ENCODE measurements at places on chromosomes 1 and 21.

DNA sequence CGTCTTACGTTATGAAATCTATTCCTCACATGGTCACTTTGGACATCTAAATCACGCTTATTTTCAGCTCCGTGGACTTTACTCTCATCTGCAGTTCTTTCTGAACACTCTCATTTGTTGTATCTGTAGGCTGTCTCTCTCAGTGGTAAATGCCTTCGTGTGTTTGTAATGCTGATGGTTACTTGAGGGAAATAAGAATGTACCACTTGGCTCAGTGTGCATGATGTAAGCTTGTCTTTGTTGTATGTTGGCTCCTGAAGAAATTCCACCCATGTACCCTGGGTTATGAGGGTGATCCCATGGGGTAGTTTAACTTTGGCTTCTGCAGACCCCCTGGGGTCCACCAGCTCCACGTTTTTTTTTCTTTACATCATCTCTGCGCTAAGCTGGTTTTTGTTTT, 378.4 kb downstream of the SETD4 start:
- DNase-seq = no peak

GRCh38 chr1:151832318-151832980, 847 bp upstream of the RORC start:
- no peak for DNase-seq

DNA sequence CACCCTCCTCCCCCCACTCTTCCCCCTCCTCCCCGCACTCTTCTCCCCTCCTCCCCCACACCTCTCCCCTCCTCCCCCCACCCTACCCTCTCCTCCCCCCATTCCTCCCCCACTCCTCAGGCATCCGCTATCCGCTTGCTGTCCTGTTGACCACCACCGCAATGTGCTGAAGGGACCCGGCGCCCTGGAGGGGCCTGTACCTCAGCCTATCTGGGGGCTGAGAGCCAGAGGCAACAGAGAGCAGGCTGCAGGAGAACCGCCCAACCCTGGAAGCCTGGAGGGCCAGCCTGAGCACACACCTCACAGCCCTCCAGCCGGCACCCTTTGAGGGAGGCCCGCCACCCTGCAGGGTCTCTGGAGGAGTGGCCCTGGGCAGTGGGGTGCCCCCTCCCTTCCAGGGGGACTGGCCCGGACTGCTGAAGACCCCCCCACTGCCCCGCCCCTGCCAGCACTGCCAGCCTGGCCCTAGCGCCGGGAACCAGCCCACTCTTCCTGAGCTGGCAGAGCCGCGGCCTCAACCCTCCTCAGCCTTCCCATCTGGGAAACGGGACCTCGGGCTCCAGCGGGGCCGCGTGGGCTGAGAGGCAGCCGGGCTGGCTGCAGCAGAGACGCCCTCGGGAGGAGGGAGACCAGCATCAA, 1.2 kb downstream of the C1QTNF12 start:
- DNase-seq = no peak

- DNase-seq = no peak
Measured at GRCh38 chr1:168687816-168688215, 41.2 kb downstream of the DPT start.

- no peak for DNase-seq
Measured at GRCh38 chr1:185396126-185396525, 79.1 kb upstream of the IVNS1ABP start.

DNA sequence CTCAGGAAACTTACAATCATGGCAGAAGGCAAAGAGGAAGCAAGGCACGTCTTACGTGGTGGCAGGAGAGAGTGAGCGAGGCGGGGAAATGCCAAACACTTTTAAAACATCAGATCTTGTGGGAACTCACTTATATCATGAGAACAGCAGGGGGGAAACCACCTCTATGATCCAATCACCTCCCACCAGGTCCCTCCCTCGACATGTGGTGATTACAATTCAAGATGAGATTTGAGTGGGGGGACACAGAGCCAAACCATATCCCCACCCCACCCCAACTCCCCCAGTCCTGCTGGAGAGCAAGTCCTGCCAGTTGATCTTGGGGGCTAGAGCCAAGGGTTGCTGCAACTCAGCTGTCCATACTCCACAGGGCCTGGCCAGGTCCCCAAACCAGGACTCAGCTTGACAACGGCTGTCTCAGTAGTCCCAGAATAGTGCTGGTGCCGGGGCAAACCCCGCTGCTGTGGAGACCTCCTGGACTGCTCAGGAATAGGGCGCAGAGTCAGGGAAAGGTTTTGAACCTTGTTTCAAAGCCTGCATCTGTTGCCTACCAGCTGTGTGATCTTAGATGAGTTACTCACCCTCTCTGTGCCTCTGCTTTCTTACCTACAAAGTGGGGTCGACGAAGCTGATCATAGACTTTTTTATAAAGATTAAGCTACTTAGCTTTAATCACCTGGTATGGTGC, 79.5 kb downstream of the STUM start:
- no peak for DNase-seq

DNA sequence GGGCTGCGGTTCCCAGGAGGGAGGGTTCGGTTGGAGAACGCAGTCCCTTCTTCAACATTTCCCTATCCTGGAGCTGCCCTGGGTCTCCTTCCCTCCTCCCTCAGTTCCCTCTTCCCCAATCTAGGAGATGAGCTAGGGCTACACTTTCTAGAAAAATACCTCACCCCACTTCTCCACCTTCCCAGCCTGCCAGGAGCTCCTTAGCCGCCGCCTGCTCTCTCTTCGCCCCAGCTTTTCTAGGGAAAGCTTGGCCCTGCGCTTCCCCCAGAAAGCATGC, 488 bp upstream of the ADAMTS1 start:
- no peak for DNase-seq

GRCh38 chr1:241086686-241087085, 270.3 kb downstream of the RGS7 start:
- DNase-seq = no peak

- no peak for DNase-seq
Measured at GRCh38 chr21:20388400-20388799, 609.8 kb upstream of the NCAM2 start.

- peak; percentile 71 for DNase-seq
Measured at GRCh38 chr1:26696654-26697430, 1.0 kb downstream of the ARID1A start.

DNA sequence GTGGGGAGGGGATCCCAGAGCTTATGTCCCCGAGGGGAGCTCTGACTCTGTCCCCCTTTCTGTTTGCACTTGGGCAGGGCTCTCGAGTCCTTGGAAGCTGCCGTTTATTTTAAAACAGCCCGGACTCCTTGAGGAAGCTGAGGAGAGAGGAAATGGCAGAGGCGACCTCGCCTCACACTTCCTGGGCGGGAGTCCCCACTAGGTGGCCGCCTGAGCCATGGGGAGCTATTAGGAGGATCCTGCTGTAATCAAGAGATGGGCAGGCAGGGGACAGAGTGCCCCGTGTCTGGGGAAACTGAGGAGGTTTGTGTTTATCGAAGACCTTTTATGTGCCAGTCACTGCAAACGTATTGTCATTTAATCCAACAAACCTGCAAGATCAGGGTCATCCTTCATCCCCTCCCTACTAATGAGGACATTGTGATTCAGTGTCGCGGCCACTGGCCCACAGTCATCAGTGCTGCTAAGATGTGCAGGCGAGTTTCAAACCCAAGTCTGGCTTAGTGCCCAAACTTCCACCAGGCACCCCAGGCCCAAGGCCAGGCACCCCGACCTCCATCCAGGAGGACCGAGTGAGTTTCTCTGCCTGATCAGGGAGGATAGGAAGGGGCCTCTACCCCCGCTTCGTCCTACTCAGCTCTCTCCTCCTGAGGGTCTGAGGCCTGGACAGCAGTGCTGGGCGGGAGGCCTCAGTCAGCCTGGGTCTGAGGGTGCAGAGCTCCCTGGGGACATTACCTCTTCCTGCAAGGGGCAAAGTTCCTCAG, 316.9 kb upstream of the VAMP3 start:
- DNase-seq = no peak

- DNase-seq = no peak
Measured at GRCh38 chr1:25713961-25714360, 86.0 kb upstream of the SELENON start.

DNA sequence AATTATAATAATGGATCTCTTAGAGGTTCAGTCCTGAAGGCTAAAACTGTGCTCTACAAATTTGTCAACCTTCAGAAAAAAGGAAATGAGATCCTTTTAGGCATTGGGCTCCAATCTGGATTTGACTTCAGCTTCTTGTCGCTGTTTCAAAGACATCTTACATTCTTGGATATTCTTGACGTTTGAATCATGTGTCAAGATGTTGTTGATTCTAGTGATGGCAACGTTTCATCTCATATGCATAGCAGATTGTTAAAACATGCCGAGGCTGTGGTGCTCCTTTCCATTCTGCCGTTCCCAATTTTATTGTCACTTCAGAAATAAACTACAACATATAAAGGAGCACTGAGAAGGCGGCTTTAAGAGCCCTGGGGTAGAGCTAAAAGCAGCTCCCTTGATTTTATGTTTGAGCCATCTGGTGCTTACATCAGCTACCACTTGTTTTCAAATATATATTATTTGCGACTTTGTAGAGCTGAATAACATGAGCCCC, 467.6 kb upstream of the ZRANB2 start:
- no peak for DNase-seq

- no peak for DNase-seq
Measured at GRCh38 chr1:110457206-110457605, 6.3 kb downstream of the PROK1 start.

DNA sequence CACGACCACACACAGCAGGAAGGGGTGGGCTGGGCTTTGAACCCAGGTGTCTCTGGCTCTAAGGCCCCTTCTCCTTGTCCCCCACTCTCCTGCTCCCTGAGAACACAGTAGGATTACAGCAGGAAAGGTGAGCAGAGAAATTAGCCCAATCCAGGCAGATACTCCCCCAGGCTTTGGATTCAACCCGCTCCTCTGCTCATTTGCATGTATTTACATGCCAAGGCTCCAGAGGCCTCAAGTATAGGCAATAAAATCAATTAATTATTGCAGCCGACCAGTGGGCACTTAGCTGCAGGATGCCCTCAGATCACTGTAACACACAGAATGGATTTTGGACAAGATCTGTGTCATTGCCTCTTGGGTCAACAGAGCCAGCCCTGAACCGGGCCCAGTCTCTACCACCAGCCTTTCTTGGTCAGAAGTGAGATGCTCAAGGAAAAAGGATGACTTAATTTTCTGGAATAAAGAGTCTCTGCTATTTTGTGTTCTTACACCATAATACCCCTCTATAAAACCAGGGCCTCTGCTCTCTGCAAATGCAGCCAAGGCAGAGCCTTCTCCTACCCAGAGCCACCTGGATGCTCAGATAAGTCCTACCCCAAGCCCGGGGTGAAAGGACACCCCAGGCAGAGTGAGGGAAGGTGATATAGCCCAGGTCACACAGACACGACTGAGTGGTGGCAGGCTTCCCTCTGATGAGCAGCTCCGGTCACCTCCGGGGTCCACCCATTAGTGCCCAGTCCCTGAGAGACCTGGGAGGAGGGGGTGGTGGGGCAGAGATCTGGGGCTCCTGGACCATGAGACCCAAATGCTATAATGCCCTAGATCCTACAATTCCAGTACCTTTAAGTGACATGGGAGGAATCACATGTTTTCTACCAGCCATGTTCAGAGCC, 28.9 kb downstream of the MATN1 start:
- no peak for DNase-seq

DNA sequence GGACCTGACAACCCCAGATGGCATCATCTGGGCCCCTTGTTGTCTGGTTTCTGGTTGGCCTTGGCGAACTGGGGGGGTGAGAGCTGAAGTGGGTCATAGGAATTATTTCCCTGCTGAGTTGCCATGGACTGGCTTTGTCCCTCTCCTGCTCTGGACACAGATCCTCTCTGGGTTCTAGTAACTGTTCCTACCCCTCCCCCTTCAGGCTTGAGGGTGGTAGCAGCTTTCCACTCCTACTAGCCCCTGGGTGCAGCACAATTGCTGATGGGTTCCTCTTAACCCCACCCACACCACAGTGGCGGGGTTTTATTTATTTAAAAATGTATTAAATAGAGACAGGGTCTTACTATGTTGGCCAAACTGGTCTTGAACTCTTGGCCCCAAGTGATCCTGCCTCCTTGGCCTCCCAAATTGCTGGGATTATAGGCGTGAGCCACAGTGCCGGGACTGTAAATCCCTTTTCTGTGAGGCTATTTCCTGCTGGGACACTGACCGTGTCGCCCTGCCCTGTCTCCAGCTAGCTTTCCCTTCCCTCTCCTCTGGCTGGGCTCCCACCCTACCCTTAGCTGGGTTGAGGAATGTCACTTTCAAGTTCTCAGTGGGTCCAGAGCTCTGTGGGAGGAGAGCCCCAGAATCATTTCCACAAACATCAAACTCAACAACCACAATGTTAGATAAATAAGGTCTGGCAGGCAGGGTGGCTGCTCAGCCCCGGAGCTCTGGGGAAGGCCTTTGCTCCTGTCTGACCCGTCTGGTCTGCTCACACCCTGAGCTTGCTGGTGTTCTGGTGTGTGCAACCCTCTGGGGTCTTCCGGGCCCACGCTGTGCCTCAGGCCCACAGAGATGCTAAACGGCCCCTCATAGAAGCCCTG, 112.7 kb upstream of the WNT4 start:
- DNase-seq = no peak

GRCh38 chr1:217553949-217554509, 76.9 kb downstream of the GPATCH2 start:
- DNase-seq = no peak

DNA sequence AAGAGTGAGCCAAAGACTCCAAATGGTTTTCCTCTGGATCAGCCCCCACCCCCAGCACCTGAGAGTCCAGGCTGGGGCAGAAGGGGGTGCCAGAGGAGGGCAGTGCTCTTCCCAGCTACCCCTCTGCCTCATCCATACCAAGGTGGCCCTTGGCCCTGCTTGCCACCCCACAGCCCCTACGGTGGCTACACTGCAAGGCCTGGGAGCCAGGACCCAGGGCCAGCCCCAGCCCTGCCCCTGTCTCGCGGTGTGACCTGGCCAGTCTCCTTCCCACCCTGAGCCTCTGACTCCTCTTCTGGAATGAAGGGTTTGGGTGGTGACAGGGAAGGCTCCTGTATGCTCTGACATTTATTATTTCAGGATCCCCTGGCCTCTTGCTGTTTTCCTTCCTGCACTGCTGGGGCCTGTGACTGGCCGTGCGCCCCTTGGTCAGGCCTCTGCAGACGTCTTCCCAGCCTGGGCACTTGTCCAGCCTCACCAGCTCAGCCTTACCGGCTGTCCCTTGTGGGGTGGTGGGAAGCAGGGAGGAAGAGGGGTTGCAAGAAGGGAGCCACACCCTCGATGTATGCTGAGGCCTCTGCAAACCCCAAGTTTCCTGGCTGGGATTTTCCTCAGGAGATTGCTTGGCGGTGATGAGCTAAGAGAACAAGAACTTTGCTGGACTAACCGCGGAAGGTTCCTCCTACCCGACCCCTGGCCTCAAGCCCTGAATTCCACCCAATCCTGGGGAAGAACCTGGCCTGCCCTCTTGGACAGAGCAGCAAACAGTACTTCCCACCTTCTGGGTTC, 13.5 kb downstream of the ASAP3 start:
- no peak for DNase-seq

DNA sequence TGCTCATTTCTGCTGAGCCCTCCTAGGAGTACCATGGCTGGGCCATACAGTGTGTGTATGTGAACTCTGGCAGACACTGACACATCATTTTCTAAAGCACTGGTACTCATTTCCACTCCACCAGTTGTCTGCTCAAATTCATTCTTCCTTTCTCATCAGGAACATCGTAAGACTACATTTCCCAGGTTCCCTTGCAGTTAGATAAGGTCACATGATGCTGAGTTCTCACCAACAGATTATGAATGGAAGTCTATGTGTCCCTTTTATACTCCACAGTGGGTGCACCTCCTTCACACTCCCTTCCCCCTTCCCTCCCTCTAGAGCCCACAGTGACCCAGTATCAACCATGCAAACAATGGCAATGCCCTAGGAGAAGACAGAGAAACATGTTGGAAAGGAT, 38.3 kb upstream of the PAX7 start:
- no peak for DNase-seq
